Stimulated activated naive CD4-positive, alpha-beta T cell treated with Interleukin-2 at 50 U/mL for 16 hours (primary cell): ENCODE measurements at places on chromosomes 11 and 22.

- no peak for DNase-seq
Observed at GRCh38 chr11:117638911-117639543, 158.0 kb downstream of the DSCAML1 start.

- no peak for DNase-seq
Observed at GRCh38 chr11:78149646-78150045, 10.2 kb upstream of the ALG8 start.

DNA sequence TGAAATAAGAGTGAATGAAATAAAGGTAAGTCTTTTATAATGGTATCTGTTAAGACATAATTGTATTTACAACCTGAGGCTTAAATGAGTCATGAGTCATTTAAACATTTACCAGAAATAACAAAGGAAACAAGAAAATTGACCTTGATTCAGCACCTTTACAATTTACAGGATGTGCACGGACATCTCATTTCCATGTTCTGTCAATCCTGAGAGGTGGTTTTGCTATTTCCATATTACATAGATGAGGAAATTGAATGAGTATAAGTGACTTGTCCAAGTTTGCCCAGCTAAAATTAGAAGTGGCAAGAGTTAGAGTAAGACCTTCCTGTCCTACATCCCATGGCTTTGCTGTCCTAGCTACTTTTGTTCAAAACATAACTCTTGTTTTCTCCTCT, 89.1 kb downstream of the TRIM44 start:
- DNase-seq: no peak

DNA sequence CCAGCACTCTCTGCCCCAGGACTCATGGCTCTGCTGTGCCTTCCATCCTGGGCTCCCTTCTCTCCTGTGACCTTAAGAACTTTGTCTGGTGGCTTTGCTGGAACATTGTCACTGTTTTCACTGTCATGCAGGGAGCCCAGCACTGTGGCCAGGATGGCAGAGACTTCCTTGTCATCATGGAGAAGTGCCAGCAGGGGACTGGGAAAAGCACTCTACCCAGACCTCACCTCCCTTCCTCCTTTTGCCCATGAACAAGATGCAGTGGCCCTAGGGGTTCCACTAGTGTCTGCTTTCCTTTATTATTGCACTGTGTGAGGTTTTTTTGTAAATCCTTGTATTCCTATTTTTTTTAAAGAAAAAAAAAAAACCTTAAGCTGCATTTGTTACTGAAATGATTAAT, 2.9 kb upstream of the TTC36 start:
- no peak for DNase-seq

- no peak for DNase-seq
Observed at GRCh38 chr11:9815486-9816136, 151.7 kb downstream of the SWAP70 start.

DNA sequence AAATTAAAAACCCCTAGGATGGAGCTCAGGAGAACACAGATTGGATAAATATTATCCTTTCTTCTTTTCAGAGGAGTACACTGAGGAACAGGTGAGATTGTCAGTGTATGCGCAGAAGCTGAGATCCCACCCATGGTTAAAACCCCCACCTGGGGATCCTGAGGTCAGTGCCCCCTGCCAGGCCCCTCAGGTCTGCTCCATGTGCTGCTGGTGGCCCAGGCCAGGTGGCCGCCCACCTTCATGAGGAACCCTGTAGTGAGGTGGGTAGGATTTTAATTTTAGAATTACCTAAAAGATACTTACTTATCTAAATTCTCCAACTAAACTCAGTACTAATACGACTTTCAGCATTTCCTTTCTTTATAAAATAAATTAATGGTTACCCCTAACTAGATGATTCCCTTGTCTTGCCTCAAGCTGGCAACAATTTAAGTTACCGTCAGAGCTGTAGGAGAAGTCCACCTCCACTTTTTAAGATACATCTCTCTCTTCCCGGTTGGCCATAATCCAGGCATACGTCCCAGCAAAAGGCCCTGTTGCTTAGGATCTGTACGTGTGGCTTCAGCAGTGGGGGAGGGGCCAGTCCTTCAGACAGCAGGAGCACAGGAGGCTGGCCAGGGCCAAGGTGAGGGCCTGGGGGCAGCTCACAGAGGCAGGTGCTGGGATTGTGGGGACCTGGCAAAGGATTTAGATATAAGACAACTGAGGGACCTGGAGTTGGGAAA, 61.5 kb upstream of the PITPNB start:
- DNase-seq: no peak

GRCh38 chr11:11148104-11148509, 204.9 kb downstream of the CSNK2A3 start:
- DNase-seq: no peak

GRCh38 chr11:35112056-35112845, 26.7 kb upstream of the CD44 start:
- DNase-seq: no peak

GRCh38 chr22:35039625-35040024, 26.3 kb upstream of the ISX start:
- no peak for DNase-seq

GRCh38 chr11:15828215-15828853, 528.0 kb downstream of the SOX6 start:
- DNase-seq: no peak

- DNase-seq: no peak
Observed at GRCh38 chr11:117009905-117010605, 88.2 kb downstream of the SIK3 start.

DNA sequence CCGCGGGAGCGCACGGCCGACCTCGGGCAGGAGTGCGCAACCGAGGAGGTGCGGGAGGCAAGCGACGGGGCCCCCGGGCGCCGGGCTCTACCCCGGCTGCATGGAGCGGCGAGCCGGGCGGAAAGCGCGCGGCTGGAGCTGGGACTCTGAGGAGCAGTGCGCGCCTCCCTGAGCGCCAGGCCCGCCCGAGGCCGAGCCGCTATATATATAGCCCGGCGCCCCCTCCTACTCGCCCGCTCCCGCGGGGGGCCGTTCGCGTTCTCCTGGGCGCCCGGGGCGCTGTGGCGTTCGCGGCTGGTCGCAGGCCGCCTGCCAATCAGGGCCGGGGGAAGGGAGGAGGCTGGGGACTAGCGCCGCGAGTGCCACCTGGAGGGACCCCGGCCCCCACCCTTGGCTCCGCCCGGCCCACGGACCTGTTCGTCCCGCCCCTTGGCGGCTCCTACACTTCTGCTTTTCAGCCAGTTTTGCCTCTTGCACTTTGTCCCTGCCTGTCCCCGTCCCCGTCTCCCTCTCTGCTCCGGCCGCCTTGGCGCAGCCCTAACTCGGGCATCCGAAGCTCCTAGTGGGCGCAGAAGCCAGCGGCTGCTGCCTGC, at the start of gene FGF4:
Gene FGF4, minus strand, starts transcription at position 179 of the 593 bp plus-strand sequence. CDS start 257 bp downstream, outside the sequence.
- DNase-seq: no peak

GRCh38 chr11:119047205-119047604, 9.8 kb downstream of the HYOU1 start:
- DNase-seq: no peak

DNA sequence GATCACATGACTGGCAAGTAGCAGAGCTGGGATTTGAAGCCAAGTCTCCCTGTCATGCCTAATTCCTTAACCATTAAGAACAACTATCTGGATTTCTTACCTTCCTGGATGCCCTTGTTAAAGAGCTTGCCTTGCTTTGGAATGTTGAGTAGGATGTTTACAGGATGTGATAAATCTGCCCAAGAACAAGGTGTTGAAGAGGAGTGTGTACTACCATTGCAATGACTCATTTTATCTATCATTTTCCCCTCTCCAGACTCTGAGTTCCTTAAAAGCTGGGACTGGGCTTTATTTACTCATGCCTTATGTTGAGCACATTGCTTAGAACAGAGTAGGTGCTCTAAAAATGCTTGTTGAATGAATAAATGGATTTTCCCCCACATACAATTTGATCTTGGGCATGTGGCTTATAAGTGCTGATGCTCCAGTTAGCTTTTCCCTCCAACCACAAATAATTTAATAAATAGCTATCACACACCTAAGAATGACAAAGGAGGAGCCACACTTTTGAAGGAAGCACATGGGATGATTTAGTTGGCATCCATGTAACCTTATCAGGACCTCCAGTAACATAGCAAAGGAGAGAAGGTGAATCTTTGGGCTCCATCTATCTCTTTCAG, 268.6 kb upstream of the SESN3 start:
- no peak for DNase-seq

GRCh38 chr11:76669901-76670484, 554 bp downstream of the LRRC32 start:
- no peak for DNase-seq

GRCh38 chr11:14789879-14790484, 102.0 kb downstream of the CYP2R1 start:
- no peak for DNase-seq

- DNase-seq: peak; percentile 37
Observed at GRCh38 chr22:37639070-37639760, at the start of gene SH3BP1. Gene SH3BP1 (plus strand): TSS chr22:37639669. CDS start chr22:37639788, 119 bp downstream.
